Endothelial cell of umbilical vein (primary cell): ENCODE measurements at places on chromosomes 2 and 18. TPM values are rescaled to one million over a fixed set of nuclear protein-coding genes. Genes with fewer than 3 reads are reported as not detected.

Gene CLEC4F
- not detected in 2 replicates for total RNA-seq

Gene DSC2
- total RNA-seq = not detected in 2 replicates

Gene PRSS56
- not detected in 2 replicates for total RNA-seq

Gene IL1RL1
- total RNA-seq = 44.0 and 55.1 TPM in 2 replicates

Gene ATAD2B
- total RNA-seq = 19.1 and 20.0 TPM in 2 replicates

Gene TAF4B
- total RNA-seq = 1.2 and 2.0 TPM in 2 replicates

Gene GRB14
- total RNA-seq = 2.7 and 10.3 TPM in 2 replicates

Gene ANO7
- total RNA-seq = 2.5 and 2.8 TPM in 2 replicates

Gene HMSD
- total RNA-seq = not detected in 2 replicates

Gene SP5
- total RNA-seq = not detected in 2 replicates

Gene C2orf15
- not detected in 2 replicates for total RNA-seq

Gene DYNAP
- total RNA-seq = not detected in 2 replicates

Gene CCDC141
- not detected in 2 replicates for total RNA-seq

Gene TMEM247
- not detected in 2 replicates for total RNA-seq

Gene RESP18
- total RNA-seq = not detected in 2 replicates

Gene TET3
- 14.7 and 15.6 TPM in 2 replicates for total RNA-seq

Gene OBSL1
- total RNA-seq = 8.0 and 16.7 TPM in 2 replicates

Gene LONRF2
- total RNA-seq = not detected in 2 replicates

Gene PREB
- 45.6 and 47.2 TPM in 2 replicates for total RNA-seq

Gene NCKAP5
- 3.0 and 3.3 TPM in 2 replicates for total RNA-seq

Gene DNPEP
- 40.4 and 43.1 TPM in 2 replicates for total RNA-seq

Gene TEX261
- total RNA-seq = 63.3 and 71.2 TPM in 2 replicates

Gene UGT1A5
- not detected in 2 replicates for total RNA-seq

Gene CTAGE1
- not detected in 2 replicates for total RNA-seq

Gene ANKRD39
- 12.0 and 14.7 TPM in 2 replicates for total RNA-seq

Gene ACADL
- total RNA-seq = not detected in 2 replicates

Gene MYL12A
- total RNA-seq = 793 and 796 TPM in 2 replicates

Gene SCYGR5
- not detected in 2 replicates for total RNA-seq

Gene DHRS9
- 0.32 TPM in 1 of 2 replicates, not detected in the other for total RNA-seq

Gene TNFRSF11A
- total RNA-seq = 11.1 and 11.9 TPM in 2 replicates

Gene SERTAD2
- total RNA-seq = 11.2 and 12.0 TPM in 2 replicates

Gene MAP3K19
- total RNA-seq = not detected in 2 replicates

Gene B3GNT7
- total RNA-seq = 1.2 TPM in 2 replicates

Gene NR4A2
- 1.0 and 1.8 TPM in 2 replicates for total RNA-seq

Gene DLGAP1
- 0.81 TPM in 1 of 2 replicates, not detected in the other for total RNA-seq

Gene HAAO
- 0.60 and 0.82 TPM in 2 replicates for total RNA-seq

Gene CNDP1
- total RNA-seq = not detected in 2 replicates

Gene PLGLB1
- 0.75 and 1.8 TPM in 2 replicates for total RNA-seq

Gene CASP10
- total RNA-seq = 31.1 and 37.6 TPM in 2 replicates

Gene KCNIP3
- 0.21 and 0.62 TPM in 2 replicates for total RNA-seq

Gene CSRNP3
- not detected in 2 replicates for total RNA-seq

Gene RMDN2
- total RNA-seq = 1.8 and 2.8 TPM in 2 replicates
